Chondrocyte (in vitro differentiated cells): ENCODE measurements at places on chromosomes 3 and 15. TPM values are rescaled to one million over a fixed set of nuclear protein-coding genes. Genes with fewer than 3 reads are reported as not detected.

- DNase-seq, result no peak
Measured at GRCh38 chr3:72565593-72565992, 282.7 kb downstream of the SHQ1 start.

- no peak for DNase-seq
Measured at GRCh38 chr15:47822048-47822447, 104.7 kb downstream of the SEMA6D start.

CPN2 gene
- not detected in 3 replicates for total RNA-seq

RYR3 gene
- 0.07 to 0.21 TPM (median 0.12 TPM) in 3 replicates for total RNA-seq

- no peak for DNase-seq
Measured at GRCh38 chr3:72782521-72782920, 65.7 kb downstream of the SHQ1 start.

ADAMTS7 gene
- total RNA-seq, result 111 to 144 TPM (median 113 TPM) in 3 replicates

DNA sequence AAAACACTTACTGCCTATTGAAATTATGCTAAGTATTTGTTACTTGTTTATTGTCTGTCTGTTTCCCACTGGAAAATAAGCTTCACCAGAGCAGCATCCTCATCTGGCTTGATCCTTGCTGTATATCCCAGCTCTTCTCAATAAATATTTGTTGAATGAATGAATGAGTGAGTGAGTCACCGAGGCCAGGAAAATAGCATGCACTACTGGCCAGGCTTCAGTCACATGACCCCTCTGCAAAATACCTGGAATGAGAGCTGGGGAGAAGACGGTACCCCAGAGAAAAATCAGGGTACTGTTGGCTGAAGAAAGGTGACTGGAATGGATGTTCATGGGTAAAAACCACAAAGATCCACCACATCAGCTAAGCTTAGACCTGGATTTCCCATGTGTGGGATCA, 331.9 kb downstream of the SHQ1 start:
- no peak for DNase-seq

DNA sequence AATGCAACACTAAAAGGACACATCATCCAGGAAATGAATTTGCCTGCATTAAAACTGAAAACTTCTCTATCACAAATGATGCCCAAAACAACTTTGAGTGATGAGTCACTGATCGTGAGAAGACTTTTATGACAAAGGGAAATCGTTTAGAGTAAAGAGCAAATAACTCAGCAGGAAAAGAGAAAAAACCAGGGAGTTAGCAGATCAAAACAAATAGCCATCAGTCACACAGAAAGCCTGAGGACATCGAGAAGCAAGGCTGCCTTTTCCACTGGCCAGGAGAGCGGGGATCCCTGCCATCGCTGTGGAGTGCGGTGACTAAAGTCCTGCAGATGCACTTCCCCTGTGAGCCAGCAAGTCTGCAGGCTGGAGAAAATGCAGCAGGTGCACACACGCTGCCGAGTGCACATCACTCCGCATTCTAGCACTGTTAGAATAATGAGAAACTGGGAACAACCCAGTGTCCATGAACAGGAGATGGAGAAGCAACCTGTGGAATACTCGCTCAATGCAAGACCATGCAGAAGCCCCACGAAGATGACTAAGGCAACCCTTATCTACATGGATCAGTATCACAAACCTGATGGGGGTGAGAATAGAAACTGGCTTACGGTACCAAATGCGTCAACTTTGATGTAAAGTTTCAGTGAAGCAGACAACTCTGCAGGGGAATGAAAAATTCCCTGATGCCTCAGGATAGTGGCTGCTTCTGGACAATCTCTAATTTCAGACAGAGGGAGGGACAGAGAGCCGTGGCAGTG, 86.4 kb downstream of the NSMCE3 start:
- DNase-seq, result no peak

GRCh38 chr15:48645558-48646330, at the start of gene FBN1:
Gene FBN1 (minus strand): TSS chr15:48645709. CDS start chr15:48644769, 940 bp downstream.
- DNase-seq, result peak; percentile 93

NR2F2 gene
- 151 to 169 TPM (median 167 TPM) in 3 replicates for total RNA-seq

GRCh38 chr3:139355476-139355875, 11.7 kb downstream of the MRPS22 start:
- no peak for DNase-seq

DNA sequence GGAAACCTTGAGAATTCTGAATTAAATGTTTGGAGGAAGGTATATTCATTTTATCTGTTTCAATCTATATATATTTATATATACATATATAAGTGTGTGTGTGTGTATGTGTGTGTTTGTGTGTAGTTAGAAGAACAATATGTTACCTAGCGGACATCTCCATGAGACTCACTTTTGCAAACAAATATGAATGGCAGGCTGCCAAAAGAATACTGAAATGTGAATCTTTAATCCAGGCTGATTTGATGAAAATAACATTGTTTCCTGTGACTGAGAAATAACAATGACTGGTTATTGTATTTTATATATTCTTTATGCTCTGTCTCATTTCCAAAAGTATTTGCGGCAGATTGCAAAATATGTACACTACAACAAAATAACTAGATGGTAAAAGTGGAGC, 255.5 kb upstream of the TGFBR2 start:
- DNase-seq, result no peak

DNA sequence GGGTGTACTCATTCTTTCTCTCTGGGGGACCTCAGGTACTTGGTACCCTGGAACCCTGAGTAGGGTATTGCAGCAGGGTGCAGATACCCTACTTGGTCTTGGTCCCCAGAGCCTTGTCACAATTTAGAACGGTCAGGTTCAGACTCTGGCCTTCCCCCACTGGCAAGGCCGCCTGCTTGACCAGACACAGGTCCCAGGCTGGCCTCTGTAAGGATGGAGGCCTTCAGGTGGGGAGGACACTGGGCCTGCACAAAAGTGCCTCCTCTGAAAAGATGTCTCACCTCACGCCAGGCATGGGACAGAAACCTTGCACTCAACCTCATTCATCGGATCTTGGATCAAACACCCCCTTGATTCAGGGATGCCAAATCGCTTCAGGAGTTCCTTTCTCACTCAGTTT, 158.4 kb downstream of the KLF13 start:
- DNase-seq, result no peak

GRCh38 chr3:129824926-129825541, 68.5 kb downstream of the TMCC1 start:
- no peak for DNase-seq

GRCh38 chr3:88267-88666, 108.3 kb upstream of the CHL1 start:
- DNase-seq, result no peak

DNA sequence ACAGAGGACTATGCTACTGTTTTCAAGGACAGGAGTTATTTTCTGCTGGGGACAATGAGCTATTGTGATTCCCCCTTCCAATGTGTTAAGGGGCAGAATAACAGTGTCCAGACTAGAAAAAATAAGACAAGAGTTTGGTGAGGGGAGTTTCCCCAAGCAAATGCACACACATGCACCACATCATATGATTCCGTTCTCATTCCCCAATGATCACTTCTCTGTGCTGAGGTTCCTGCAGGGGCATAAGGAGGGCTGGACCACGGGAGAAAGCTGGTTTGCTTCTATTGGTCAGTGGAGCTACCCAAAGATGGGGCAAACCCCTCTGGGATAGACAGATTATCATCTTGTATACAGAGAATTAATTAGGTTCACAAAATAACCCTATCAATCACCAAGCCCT, 80.6 kb downstream of the RBPMS2 start:
- DNase-seq, result no peak

DNA sequence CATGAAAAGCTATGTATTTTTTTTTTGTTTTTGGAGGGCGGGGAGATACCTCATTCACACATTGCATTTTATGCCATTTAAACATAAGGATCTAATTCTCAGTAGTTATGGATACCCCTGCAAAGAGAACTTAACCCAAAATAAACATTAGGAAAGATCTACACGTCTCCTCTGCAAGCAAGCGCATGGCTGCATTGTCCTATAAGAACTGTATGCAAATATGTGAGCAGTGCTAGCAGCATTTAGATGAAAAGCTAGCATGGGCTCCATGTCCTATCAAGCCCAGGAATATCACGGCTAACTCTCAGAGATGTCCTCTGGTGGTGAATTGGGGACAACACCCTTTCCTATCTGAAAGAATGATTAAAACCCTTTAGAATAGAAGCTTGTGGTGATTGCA, 292.8 kb downstream of the MEX3B start:
- no peak for DNase-seq
